CD4-positive, alpha-beta T cell (primary cell): ENCODE measurements at places on chromosomes 11 and 22. TPM values are rescaled to one million over a fixed set of nuclear protein-coding genes. Genes with fewer than 3 reads are reported as not detected.

The SNX32 gene
- 0.61 TPM for total RNA-seq

The OR2AG2 gene
- 0.06 TPM for total RNA-seq

The RAB38 gene
- total RNA-seq: 0.28 TPM

The SCGB1D2 gene
- not detected for total RNA-seq

DNA sequence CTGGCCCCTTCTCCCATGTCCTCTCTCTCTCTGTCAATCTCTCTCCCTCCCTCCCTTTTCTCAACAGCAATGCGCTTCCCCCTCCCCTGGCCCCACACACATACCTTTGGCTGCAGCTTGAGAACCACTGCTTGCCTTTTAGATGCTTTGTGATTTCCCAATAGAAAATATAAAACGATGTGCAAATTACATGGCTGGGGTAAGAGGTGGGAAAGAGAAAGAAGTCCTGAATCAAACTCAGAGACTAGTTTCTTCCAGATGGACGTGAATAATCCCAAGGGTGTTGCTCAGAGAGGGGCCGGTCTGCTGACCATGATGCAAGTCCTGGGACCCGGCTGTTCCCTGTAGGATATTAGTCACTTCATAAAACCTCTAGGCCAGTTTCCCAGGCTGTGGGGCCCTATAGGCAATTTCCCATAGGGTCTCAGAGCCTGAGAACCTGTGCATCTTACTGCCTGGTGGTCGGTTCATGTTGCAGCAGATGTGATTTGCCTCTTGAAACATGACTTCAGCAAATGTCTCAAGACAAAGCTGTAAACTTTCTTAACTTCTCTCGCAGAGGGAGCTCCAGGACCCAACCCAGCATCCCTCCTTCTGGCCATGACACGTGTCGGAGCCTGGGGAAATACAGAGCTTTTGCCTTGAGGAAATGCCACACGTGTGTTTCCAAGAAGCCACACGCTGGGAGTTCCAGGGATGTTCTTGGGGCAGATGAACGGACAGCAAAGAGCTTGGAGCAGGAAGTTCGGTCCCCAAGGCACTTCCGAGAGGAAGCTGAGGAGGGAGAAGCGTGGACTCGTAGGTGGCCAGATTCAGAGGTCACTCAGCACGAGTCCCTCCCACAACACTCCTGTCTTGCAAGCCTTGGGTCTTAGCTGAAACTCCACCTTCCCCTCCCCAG, 34.5 kb upstream of the ETS1 start:
- DNase-seq: no peak

DNA sequence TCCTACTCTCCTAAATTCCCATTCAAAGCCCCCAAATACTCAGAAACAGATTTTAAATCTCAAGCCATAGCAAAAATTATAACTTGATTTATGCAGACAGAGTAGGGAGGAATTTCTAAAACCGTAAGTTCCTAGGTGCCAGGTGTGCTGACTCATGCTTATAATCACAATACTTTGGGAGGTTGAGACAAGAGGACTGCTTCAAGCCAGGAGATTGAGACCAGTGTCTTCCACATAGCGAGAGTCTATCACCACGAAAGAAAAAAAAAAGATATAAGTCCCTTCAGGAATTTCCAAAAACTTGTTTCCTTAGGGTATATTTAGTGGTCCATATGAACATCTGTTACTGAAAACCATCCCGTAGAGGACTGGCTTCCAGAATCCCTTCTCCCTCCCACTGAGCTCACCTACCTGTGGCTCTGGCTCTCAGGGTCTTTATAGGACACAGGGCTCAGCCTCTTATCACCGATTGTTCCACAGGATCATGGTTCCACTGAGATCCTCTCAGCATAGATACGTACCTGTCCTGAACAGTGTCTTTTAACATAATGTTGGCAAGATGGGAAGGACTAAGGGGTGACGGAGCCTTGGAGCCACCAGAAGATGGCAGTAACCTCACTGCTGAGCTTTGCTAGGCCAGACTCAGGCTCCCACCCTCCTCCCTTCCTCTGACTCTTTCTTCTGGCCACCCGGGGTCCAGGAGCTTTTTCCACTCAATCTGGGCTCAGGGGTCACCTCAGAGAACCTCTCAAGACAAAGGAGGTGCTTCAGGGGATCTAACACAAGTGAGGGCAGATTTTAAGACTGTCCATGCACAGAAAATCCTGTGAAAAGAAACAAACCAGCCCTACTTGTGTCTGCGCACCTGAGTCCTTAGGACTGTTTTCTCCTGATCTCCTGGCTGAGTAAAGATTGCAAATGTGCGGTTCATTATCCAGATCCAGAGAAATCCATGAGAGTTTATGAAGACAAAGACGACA, 117.5 kb upstream of the TOP3B start:
- no peak for DNase-seq

DNA sequence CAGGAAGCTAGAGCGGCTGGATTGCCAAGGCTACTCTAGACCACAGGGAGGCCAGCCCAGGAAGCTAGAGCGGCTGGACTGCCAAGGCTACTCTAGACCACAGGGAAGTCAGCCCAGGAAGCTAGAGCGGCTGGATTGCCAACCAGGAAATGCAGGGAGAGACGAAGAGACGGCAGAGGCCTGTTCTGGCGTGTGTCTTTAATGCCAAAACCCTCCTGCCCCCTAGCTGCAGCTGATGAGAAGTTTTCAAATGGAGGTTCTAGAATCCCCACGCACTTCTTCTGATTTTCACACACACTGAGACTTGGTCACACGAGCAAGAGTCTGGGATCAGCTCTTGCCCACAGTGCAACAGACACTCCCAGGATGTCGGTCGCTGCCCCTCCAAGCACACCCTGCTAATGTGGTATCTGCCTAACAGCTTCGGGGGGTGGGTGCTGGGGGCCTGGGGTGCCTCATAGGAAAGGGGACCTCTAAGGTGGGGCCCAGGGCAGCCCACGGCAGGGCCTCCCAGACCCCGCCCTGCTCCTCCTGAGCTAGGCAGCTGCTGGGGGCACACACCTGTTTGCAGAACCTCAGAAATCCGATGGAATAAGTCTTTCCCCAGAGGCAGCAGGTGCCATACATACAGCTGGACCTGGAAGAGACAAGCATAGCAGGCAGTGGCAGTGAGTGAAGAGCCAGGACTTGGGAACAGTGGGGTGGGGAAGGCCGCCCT, 28.5 kb downstream of the MAFF start:
- peak; percentile 13 for DNase-seq

GRCh38 chr11:34213366-34213765, 107.9 kb downstream of the NAT10 start:
- no peak for DNase-seq

GRCh38 chr22:20237480-20238440, 30.4 kb downstream of the RTN4R start:
- peak; percentile 28 for DNase-seq

DNA sequence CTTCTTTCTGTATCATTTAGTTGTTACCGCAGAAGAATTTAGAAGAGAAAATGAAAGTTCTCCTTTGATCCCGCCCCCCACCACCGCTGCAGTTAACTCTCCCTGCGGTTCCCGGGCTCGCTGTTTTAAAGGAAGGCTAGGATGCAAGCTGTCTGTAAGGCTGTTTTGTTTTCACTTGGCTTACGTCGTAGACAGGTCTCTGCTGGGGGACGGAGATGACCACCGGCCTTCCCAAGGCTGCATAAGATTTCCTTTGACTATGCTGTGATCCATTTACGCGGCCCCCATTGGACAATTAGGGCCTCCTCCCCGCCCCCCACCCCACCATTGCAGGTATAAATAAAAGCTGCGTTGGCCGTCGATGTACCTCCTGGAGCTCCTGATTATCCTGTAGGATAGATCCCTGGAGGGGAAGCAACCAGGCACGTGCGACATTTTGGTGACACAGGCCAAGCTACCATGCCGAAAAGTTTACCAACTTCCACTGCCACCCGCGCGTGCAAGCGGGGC, 1.4 kb upstream of the CPT1A start:
- peak; percentile 78 for DNase-seq

DNA sequence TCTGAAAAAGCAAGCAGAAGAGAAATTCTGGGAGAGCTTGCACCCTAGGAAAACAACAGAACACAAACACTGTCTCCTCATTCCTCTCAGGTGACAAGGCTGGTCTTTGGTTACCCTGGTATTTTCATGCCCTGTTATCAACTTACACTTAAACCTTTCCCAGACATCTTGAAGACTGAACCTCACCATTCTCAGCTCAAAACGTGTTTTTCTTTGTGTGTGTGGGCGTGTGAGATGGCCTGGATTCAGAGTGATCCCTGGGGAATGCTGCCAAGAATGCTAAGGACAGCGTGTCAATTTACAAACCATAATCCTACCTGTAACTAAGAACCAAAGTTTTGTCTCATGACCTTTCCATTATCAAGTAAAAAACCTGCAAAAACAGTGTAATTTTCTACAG, 33.3 kb downstream of the ELF5 start:
- DNase-seq: no peak

DNA sequence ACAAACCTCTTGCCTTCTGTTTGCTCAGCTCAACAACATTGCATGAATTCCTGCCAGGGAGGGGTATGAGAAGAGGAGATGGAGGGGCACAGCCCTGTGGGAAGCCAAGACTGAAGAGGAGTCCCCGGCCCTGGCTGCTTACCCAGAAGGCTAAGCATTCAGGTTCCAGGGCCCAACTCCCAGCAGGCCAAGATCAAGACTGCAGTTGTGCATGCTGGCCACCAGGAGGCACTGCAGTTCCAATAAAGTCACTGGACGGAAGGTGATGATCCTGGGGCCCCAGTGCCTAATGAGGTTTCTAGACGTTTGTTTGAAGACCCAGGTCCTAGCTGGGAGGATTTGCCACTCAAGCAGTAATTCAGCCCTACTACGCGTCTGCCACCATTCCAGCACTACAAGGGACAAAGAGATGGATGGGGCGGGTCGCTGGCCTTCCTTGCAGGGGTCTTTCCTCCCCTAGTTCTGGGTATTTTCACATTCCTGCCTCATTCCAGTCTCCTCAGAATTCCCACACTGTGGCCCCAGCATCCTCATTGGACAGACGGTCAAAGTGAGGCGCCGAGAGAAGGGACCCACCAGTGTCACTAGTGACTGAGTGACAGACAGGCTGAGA, 23.6 kb downstream of the ALX4 start:
- DNase-seq: peak; percentile 63

DNA sequence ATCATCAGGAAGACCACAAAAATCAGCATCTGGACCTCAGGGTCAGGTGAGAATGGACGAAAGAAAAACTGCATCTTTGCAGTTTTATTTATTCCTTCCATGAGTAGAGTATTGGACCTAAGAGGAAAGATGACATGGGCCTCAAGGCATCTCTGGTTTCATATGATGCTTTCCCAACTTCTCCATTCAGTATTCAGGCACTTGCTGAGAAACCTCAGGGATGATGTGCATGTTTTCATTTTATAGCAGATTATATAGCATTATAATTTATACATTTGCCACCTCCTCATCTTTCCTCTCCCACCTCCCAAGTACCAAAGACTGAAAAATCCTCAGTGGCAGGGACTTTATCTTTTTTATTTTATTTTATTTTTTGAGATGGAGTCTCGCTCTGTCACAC, at the start of gene OR10V1:
OR10V1 (minus strand) TSS at position 101 of the 400 bp plus-strand sequence; CDS start at position 101, 0 bp downstream.
- DNase-seq: no peak

- DNase-seq: no peak
Measured at GRCh38 chr11:126476266-126476924, 120.9 kb downstream of the ST3GAL4 start.

- DNase-seq: no peak
Measured at GRCh38 chr11:70889411-70889810, 363.0 kb downstream of the SHANK2 start.
